ENCODE measurements at places on chromosomes 2 and 18.

DNA sequence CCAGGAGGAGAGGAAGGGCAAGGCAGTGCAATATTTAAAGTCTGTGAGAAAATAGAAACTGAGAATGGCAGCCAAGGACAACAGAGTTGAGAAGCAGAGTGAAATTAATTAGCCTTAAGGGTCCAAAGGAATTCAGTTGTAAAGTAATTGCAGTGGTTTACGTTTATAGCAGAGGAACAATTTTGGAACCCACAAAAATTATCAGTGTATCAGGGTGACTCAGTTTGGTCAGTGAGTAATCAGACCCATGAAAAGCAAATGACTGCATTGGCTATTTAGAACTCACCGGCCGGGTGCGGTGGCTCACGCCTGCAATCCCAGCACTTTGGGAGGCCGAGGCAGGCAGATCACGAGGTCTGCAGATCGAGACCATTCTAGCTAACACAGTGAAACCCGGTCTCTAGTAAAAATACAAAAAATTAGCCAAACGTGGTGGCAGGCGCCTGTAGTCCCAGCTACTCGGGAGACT, 245.8 kb upstream of the SLC39A10 start:
- DNase-seq, result no peak

- DNase-seq, result no peak
These were observed 451.3 kb upstream of the FAM98A start for GRCh38 chr2:34050413-34050812.

DNA sequence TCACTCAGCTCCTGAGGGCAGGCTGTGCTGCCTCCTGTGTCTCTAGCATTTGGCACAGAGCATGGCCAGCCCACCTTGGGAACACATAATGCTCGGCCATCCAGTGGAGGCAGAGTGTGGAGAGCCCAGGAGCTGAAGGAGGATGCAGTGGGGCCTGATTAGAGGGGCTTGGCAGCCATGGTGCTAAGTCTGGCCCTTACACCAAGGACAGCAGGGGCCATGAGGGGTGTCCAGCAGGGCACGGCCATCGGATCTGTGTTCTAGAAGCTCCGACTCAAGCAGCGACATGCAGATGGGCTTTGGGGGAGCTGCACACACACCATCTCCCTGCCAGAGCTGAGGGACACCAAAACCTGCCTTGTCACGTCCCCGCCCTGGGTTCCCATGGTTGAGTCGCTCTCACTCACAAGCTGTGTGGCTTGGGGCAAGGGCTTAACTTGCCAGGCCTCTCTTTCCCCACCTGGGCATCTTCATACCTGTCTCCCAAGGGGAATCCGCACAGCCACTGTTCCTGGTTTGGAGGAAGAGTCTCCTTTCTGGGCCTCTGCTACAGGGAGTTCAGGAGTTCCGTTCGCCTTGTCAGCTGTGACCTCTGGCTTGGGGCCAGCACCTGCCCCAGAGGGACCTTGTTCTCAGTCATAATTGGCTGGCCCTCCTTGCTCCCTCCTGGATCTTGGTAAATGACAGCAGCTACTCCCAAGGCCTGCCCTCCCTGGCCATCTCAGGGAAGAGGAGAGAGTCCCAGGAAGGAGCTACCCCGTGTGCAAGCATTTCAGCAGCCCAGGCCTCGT, 1.3 kb upstream of the TOGARAM2 start:
- no peak for DNase-seq

GRCh38 chr2:139177041-139177440, 396.9 kb upstream of the NXPH2 start:
- no peak for DNase-seq

DNA sequence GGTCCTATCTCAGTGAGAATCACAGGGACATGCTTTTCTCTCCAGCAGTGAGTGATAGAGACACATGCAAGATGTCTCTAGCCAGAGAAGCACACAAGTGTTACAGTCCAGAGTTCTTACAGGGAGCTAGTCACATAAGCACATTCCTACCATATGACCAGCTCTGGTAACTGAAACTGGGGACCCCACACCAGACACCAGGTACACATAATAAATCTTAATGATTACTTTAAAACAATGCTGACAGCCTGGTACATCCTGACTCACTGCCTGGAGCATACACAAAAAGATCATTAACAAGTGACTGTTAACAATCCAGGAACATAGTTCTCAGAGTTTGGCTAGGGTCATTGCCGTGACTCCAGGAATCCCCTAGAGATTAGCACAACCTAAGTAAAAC, 53.6 kb downstream of the GALNT1 start:
- DNase-seq, result no peak

- DNase-seq, result no peak
These were observed 5.9 kb downstream of the WIPF1 start for GRCh38 chr2:174591740-174592139.
